ENCODE measurements at places on chromosomes 7 and 10.

- DNase-seq = no peak
Observed at GRCh38 chr7:150361402-150361801, 7.2 kb upstream of the REPIN1 start.

DNA sequence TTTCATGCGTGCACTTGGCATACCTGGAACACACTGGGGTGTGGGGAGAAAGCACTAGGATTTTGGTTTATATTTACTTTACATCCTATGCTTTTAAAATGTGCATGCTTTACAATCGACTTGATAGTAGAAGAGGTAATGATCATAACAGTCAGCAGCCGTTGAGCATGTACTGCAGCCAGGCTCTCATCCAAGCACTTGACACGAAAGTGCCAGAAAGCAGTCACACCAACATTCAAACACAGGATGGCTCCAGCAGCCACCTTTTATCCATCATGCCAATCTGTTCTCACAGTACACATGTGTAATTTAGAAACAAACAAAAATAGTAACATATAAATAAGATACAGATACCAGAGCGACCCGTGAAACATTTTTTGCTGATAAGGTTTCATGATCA, 1.2 kb upstream of the FAM241B start:
- DNase-seq = no peak

DNA sequence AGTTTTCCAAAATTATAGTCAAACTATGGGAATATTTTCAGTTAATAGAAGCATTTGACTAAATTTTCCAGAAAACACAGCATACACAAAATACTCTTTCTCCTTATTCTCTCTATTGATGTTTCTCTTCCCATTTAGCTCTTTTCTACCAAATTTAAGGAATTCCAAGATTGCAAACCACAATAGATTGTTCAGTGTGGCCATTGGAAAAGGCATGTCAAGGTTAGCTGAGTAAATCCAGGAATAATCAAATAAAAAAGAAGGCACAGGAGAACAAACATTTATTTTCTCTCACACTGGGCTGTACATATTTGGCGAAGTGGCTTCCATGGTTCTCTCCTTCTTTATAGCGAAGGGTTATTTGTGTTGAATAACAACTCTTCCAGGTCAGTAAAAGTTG, 117.3 kb downstream of the THSD7A start:
- no peak for DNase-seq

DNA sequence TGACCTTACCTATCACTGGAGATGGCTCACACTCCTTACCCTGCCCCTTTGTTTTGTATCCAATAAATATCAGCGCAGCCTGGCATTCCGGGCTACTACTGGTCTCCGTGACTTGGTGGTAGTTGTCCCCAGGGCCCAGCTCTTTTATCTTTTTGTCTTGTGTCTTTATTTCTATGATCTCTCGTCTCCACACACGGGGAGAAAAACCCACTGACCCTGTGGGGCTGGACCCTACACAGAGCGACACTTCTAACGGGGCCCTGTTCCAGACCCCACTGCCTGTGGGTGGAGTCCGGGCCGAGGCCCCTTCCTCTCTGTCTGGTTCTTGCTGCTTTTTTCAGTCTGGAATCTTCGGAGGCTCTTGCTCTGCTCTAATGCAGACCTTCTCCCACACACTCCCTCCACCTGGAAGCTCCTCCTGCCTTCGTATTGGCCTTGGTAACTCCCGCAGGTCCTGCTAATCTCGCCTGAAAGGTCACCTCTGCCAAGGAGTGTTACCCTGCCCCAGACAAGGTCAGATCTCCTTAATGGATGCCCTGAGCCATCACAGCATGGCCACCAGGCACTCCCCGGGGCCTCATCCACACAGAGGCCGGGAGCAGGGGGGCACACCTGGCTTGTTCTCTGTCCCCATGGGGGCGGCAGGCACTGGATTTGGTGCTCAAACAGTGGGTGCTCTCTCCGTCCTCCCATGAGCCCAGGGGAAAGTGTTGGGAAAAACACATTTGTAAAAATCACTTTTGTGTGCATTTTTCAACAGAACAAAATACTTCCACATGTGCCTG, 531.7 kb downstream of the PTPRN2 start:
- DNase-seq = no peak

DNA sequence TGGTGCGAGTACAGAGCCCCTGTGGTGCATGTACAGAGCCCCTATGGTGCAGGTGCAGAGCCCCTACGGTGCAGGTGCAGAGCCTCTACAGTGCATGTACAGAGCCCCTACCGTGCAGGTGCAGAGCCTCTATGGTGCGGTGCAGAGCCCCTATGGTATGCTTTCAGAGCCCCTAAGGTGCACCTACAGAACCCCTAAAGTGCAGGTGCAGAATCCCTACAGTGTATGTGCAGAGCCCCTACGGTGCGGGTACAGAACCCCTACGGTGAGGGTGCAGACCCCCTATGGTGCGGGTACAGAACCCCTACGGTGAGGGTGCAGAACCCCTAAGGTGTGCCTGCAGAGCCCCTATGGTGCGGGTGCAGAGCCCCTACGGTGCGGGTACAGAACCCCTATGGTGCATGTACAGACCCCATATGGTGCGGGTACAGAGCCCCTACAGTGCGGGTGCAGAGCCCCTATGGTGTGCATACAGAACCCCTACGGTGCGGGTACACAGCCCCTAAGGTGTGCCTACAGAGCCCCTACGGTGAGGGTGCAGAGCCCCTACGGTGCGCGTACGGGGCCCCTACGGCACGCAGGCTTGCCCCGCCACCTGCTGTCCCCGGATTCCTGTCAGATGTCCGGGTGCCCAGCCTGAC, 53.5 kb downstream of the MGMT start:
- DNase-seq = no peak

GRCh38 chr7:105585850-105586500, 4.7 kb upstream of the EFCAB10 start:
- DNase-seq = no peak

- peak; percentile 59 for DNase-seq
Observed at GRCh38 chr7:129271500-129272355, 46.9 kb downstream of the AHCYL2 start.

- DNase-seq = peak; percentile 60
Observed at GRCh38 chr10:79905322-79906314, 43.3 kb downstream of the SFTPD start.

DNA sequence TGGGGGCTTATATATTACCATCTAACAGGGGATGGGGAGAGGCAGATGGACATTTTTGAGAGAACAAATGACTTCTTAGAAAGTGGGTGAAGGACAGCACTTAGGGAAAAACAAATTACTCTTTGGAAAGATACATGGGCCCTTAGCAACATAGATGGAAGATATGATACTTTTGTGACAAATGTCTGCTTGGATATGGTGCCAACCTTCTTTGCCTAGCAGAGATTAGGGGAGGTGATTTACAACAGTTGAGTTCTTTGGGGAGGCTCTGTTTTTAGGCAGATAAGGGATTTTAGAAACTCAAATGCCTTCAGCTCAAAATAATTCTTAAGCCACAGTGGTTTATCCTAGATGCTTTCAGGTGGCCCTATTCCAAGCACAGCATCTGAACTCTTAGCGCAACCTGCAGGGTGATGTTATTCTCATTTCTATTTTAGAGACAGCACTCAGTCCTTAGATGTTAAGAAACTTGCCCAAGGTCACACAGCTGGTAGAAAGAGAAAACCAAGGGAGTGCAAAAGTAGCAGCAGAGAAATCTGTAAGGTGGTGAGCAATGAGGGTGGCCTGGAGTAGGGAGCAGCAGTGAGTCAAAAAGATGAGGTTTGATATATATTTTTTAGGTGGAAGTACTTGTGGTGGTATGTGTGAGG, 75.1 kb upstream of the KMT2E start:
- DNase-seq = no peak

- DNase-seq = no peak
Observed at GRCh38 chr7:27154369-27154768, 2.0 kb upstream of the HOXA3 start.

GRCh38 chr7:107890493-107890961, 456 bp upstream of the DLD start:
- DNase-seq = no peak

- DNase-seq = no peak
Observed at GRCh38 chr7:78081888-78082287, 283.3 kb downstream of the PHTF2 start.

DNA sequence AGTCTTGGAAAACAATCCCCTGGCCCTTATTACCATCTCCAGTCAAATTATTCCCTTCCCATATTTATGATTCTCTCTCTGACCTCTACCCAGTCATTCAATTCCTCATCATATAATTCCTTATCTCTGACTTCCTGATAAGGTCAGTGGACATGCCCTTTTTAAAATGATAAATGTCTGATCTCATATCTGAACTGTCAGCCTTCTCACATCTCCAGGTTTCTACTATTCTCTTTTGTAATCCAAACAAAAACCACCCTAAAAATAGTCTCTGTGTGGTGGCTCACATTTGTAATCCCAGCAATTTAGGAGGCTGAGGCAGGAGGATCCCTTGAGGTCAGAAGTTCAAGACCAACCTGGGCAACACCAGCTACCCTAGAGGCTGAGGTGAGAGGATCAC, 11.9 kb downstream of the GSDME start:
- no peak for DNase-seq

- peak; percentile 17 for DNase-seq
Observed at GRCh38 chr10:103990121-103990520, 23.2 kb downstream of the SLK start.

- DNase-seq = no peak
Observed at GRCh38 chr7:37532636-37533035, 84.0 kb upstream of the ELMO1 start.

GRCh38 chr10:48366261-48366660, 59.8 kb downstream of the MAPK8 start:
- DNase-seq = no peak

DNA sequence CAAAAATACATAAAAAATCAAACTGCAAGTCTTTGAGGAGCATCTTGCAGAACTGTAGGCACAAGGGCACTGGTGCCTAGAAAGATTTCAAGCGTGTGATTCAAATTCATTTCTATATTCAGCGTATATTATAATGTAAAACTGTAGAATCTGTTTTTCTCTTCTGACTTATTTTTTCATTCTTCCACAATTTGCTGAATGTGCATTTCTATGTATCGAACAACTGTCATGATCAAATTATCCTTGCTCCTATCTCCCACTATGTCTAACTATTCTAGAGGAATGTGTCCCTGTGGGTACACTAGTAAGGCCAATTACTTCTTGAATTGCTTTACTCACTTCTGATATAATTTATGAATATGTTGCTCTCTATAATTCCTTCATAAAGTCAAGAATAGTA, 283.0 kb upstream of the MAGI2 start:
- DNase-seq = no peak

DNA sequence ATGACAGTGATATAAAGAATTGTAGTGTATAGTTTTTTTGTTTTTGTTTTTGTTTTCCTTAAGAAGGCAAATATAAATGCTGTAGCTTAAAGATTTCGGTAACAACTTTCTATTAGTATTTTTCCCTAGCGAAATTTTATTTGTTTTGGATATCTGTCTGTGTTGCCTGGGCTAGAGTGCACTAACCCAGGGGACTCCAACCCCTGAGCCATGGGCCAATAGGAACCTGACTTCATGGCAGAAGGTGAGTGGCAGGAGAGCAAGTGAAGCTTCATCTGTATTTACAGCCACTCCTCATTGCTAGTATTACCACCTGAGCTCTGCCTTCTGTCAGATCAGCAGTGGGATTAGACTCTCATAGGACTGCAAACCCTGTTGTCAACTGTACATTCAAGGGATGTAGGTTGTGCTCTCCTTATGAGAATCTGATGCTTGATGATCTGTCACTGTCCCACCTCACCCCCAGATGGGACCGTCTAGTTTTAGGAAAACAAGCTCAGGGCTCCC, 65.4 kb upstream of the CCAR1 start:
- DNase-seq = no peak

- DNase-seq = peak; percentile 7
Observed at GRCh38 chr10:73163096-73163495, 4.7 kb downstream of the ECD start.

DNA sequence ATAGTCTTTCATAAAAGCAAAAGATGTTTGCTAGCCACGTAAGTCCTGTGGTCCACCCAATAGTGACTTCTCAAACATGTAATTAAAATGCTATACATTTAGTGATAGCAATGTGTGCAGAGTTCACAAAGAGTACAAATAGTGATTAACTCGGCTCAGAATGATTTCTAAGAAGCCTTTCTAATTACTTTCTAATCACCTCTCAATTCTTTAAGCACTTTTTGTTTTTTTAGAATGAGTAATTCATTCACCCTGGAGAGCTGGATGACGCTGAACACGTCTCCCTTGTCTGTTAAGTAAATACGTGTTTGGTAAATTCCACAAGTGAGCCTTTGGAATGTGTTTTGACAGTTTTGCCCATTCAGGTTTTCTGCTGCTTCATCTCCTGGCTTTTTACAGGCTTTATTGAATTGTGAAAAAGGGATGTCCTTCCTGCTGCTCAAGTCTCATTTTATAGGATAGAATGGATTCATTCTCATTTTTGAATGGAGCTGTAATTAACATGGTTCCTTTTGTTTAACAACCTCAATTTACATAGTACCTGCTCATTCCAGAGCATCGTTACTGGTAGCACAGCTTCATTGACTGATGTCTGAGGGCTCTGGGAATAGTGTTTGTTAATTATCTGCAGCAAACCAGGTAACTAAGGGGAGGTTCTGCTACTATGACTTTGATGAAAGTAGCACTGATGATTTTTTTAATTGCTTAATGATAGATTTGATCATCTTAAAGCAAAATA, 212.1 kb downstream of the VTI1A start:
- peak; percentile 68 for DNase-seq

DNA sequence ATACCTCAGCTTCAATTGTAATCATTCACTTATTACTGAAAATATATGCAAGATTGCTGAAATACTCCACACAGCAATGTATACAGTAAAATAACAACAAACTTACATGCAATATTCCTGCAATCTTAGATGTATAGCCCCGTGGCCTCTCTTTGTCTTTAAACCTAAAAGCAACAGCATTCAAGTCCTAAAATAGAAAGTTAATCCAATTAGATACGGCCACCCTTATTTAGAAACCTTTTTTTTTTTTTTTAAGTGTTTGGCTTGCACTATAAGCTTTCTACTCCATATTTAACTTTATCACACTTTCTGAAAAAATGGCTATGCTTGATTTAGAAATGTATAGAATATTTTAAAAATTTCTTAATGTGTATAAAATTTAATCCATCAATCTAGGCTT, 67.6 kb downstream of the IDE start:
- no peak for DNase-seq

- peak; percentile 70 for DNase-seq
Observed at GRCh38 chr7:105268056-105268455, 120.7 kb downstream of the SRPK2 start.

GRCh38 chr7:5396542-5396941, 27.1 kb downstream of the TNRC18 start:
- peak; percentile 51 for DNase-seq
